Gastroesophageal sphincter (tissue), 4 donors: ENCODE measurements at places on chromosomes 1 and 21.
A peak's percentile ranks its signal among the peaks of the same experiment; 100 is the strongest.

- ATAC-seq = no peak
These were observed 144.2 kb upstream of the POGK start for GRCh38 chr1:166695115-166695514.

- ATAC-seq = peak; percentile 42
These were observed 579 bp upstream of the ZNF684 start for GRCh38 chr1:40530735-40531380.

DNA sequence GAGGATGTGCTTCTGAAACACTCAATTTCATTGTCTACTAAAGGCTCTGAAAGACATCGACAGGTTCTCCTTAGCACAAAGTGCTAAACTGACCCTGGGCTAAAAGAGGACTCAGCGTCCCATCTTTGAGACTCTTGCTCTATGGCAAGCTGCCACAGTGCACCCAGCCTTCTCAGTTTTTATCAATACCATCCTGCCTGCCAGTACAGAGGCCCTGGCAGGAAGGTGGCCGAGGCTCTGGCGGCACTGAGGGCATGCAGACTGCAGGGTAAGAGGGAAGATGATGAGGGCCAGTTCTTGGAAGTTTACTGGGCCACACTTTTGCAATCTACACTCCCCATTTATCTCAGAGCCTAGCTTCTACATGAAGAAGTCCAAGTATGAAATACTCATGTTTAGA lies 5.3 kb downstream of the OLFML2B start:
- ATAC-seq = no peak

- no peak for ATAC-seq
These were observed 3.6 kb upstream of the COL11A1 start for GRCh38 chr1:103111926-103112325.

DNA sequence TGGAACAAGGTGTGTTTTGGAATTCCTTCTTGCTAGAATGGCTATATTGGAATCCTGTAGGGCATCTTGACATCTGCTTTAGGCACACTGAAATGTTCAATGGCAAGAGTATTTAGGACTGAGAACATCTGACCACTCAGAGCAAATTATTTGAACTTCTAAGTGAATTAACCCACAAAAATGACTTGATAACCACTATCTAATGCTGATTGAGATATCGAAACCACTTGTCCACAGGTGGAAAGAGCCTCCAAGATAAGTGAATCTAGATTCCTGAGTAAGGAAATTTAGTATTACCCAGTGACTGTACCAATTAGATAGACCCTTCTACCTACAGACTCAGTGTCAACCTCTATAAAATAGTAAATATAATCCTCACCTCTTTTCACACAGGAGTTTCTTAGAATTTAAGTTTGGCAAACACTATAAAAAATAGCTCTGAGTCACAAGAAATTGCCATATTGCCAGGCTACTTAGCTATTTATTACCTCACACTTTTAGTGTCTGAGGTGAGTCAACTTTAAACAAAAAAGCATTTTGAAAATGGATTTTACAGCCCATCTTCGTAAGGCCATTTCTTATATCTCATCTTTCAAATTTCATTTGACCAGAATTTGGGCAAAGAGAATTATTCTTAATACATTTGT lies 421.8 kb downstream of the PTBP2 start:
- no peak for ATAC-seq

DNA sequence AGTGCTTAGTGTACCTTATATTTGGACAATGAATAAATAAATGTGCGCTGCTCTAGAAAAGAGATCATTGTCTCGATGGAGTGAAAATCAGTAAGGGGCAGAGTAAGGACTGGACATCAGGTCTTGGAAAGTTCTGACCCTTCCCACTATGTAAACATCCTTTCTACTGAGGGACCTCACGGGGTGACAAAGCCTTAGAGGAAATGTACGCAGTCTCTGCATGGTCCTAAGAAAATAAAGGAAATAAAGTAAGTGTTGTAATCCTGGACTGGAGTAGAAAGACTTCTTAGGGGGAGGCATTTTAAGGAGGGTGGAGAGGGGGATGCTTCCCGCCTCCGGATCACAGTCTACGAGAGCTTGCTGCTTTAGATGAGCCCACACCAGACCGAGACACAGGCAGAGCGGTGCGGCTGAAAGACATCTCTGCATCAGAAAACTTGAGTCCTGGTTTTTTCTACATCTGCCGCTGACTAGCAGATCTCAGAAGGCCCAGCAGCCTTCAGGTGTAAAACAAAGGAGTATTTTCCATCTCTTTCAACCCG lies 22.3 kb upstream of the GPR137B start:
- no peak for ATAC-seq

- no peak for ATAC-seq
These were observed 176.7 kb downstream of the GALNT2 start for GRCh38 chr1:230243583-230244353.

DNA sequence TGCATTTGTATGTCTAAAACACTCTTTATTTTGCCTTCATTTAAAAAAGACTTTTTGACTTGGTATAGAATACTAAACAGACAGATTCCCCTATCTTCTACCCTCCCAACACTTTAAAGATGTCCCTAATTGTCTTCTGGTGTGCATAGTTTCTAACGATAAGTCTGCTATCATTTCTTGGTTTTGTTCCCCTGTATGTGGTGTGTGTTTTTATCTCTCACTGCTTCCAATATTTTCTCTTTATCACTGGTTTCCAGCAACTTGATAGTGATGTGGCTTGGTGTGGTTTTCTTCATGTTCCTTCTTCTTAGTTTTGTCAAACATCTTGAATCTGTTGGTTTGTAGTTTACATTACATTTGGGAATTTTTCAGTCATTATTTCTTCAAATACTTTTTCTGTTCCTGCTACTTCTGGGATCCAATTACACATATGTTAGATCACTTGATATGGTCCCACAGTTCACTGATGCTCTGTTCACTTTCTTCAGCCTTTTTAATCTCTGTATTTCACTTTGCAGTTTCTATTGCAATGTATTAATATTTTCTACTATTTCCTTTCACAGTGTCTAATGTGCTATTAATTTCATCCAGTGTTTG lies 23.2 kb downstream of the F5 start:
- ATAC-seq = no peak

- ATAC-seq = peak; percentile 31
These were observed 35.0 kb downstream of the CTTNBP2NL start for GRCh38 chr1:112431038-112431437.

- no peak for ATAC-seq
These were observed 222.4 kb upstream of the JUN start for GRCh38 chr1:59006289-59006658.

DNA sequence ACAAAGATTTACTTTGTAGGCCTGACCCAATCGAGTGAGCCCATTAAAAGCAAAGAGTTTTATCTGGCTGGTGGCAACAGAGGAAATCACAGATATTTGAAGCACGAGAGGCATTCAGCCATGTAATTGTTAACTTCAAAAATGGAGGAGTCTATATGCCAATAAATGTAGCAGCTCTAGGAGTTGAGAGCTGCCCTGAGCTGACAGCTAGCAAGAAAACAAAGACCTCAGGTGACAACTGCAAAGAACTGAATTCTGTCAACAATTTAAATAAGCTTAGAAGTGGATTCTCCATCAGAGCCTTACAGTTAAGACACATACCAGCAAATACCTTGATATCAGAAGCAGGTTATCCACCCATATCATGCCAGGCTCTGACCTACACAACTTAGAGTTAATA lies 463.1 kb upstream of the NEGR1 start:
- no peak for ATAC-seq

DNA sequence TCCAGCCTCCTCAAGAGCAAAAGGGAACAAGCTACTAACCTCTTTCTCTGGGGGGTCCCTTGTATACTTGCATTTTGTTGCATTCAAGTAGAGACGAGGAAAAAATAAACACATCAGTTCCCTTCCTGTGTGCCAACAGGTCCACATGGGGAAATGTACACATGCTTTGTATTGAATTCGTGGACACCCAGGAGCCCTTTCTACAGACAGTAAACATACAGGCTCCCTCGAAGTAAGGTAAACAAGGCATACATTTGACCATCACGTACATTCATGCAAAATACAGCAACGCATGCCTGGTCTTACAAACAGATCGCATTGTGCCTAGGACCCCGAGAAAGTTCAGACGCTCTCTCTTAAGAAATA lies 1.1 kb downstream of the KCND3 start:
- ATAC-seq = no peak

DNA sequence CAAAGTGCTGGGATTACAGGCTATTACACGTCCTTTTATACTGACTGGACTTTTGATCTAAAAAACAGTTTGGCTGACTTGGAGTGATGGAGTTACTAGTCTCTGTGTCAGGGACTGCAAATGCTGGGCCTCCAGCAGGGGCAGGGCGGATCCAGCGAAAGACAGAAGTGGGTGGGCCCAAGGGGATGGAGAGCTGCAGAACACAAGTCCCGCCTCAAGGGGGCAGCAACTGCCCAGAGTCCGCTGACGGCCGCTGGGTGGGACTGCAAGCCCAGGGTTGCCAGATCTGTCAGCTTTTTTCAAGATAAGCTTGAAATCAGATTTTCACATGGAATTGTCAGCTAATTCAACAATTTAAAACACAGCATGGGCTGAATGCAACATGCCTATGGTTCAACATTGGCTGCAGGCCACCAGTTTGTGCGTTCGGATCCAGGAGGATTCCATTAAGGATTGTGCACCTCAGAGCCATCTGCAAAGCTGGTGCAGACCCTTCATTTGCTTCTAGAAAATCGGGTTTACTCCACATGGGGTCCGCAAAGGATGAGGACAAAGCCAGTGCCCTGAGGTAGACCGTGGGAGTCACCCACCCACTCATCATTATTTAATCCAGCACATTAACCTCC lies 10.7 kb downstream of the STMN1 start:
- ATAC-seq = peak; percentile 89
